ENCODE measurements at places on chromosomes 2 and 18. TPM values are rescaled to one million over a fixed set of nuclear protein-coding genes. Genes with fewer than 3 reads are reported as not detected.

DNA sequence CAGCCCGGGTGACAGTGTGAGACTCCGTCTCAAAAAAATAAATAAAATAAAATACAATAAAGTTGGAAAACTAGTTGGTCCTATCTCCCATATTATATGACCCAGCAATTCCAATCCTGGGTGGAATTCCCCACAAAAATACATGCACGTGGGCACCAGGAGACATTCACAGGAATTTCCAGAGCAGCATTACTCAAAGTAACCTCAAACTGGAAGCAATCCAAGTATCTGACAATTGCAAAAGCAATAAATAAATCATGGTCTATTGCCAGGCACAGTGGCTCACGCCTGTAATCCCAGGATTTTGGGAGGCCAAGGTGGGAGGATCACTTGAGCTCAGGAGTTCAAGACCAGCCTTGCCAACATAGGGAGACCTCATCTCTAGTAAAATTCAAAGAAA, 101.2 kb upstream of the MAP4K4 start:
- no peak for DNase-seq

DNA sequence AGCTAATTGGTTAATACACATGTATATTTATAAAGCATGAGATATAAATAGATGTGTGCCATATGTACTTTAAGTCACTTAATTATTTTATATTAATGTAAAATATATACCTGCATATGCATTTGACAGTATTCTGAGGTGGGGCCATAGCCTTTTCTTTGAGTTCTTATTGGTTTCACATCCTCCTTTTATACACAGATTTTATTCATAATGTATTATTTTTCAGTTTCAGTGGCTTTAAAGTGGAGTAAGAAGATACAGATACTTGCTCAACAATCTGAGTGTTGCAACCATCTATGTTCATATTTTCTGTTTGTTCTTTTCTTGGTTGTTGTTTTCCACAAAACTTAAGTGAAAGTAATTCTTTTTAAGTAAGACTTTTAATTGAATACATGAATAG, 436.5 kb downstream of the RND3 start:
- DNase-seq, result no peak

DNA sequence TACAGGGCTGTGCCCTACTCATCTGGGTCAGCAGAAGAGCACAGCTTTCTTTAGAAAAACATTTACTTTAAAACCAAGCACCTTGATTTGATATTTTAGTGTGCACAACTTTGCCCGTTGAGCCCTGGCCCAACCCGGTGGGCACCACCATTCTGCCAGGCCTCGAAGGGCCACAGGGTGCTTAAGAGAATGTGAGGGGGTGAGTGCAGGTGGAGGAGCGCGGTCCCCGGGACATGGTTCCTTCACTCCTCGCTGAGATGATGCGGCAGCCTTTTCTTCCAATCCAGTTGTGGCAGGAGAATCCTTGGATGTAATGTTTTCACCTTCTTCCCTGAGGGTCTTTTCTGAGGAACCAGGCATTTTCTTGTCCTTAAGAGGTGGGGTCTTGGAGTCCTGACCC, 119.0 kb downstream of the RPIA start:
- no peak for DNase-seq

GRCh38 chr2:20496942-20497341, 50.1 kb downstream of the RHOB start:
- DNase-seq, result no peak

DNA sequence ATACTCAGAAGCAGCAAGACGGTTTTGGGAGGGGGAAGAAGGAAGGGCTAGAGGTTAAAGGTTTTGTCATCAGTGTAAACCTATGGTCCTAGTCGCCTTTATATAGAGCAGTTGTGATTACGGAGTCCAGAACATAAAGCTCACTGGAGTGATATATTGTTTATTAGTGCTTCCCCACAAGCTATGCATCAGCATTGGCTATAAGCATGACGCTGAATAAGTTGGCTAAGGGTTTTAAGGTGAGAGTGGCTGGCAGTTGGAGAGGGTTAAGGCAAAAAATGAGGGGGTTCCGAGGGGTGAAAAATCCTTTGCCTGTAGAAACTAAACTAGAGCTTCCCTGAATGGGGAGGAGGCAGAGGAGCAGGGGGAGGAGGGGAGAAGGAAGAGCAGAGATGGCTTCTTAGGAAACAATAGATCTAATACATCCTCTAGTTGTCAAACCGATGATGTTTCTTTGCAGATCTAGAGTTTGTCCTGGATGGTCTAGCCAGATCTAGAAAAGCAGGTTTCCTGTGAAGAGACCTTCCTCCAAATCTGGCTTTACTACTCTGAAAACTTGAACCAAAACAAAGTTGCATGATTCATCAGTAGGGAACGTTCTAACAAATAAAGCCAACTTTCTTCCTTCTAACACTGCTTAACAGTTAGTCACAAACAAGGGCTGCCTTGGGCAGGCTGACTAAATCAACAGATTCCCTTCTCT, 2.5 kb downstream of the KLF7 start:
- peak; percentile 42 for DNase-seq

CCBE1 gene
- 31.5 TPM for polyA plus RNA-seq

CTDSP1 gene
- polyA plus RNA-seq, result 122 TPM

SP110 gene
- polyA plus RNA-seq, result 24.4 TPM

RNU2-63P gene
- not detected for polyA plus RNA-seq

IL36B gene
- not detected for polyA plus RNA-seq
